ENCODE measurements at places on chromosomes 6 and 20.

GRCh38 chr20:48261398-48261910 is 476.2 kb upstream of the SULF2 start:
- DNase-seq = no peak

DNA sequence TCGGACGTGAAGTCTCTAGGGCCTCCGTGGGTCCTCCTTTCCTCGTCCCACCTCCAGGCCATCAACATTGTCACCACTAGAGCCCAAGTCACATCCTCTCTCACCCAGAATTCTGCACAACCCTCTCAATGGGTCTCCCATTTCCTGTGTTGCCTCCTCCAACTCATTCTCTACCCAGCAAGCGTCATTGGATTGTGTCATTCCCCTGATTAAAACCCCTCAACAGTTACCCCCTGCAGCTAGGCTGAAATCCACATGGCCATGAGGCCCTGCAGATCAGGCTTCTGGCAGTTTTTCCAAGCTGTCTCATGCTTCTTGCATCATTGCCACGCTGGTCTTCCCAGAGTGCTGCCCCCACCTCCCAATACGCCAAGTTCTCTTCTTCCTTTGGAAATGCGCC is 12.9 kb upstream of the FAM210B start:
- DNase-seq = no peak

- no peak for DNase-seq
These were observed 48.9 kb downstream of the ZFAND3 start for GRCh38 chr6:37868447-37868825.

DNA sequence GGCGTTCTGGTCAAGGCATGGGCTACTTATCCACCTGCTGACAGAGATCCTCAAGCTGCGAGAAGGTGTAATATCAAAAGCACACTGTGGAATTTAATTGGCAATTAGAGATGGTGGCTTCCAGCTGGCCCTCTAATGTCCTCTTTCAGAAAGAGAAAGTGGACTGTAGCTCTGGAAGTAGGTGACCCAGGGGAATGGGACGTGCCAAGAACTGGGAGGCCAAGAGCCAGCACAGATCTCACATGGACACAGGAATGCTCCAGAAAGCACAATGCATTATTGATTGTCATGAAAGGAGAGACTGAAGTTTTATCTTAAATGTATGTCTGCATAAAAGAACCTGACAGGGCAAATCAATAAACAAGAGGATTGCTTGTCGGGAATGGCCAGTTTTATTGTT is 198.6 kb upstream of the CDH4 start:
- DNase-seq = no peak

DNA sequence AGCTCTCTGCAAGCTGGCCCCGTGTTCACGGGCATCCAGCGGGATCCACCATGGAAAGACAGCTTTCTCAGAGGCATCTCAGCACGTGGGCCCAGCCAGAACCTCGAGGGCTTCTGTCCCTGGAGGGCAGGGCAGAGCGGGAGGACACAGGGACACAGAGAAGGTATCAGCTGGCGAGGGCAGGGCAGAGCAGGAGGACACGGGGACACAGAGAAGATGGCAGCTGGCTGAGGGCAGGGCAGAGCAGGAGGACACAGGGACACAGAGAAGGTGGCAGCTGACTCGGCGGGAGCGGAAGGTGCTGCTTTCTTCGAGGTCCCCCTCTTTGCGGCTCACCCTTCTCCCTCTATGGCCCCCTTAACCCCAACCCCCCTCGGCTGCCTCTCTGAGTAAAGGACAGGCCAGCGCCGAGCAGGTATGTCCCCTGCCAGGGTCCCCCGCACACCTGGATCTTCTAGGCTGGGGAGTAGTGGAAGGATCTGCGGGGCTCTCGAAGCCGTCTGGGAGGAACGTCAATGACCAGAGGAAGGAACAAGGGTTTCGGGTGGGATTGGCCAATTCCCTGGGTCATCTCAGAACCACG is 28.9 kb upstream of the BHLHE23 start:
- DNase-seq = no peak

GRCh38 chr6:106728296-106728870 is 99.0 kb downstream of the QRSL1 start:
- DNase-seq = no peak

DNA sequence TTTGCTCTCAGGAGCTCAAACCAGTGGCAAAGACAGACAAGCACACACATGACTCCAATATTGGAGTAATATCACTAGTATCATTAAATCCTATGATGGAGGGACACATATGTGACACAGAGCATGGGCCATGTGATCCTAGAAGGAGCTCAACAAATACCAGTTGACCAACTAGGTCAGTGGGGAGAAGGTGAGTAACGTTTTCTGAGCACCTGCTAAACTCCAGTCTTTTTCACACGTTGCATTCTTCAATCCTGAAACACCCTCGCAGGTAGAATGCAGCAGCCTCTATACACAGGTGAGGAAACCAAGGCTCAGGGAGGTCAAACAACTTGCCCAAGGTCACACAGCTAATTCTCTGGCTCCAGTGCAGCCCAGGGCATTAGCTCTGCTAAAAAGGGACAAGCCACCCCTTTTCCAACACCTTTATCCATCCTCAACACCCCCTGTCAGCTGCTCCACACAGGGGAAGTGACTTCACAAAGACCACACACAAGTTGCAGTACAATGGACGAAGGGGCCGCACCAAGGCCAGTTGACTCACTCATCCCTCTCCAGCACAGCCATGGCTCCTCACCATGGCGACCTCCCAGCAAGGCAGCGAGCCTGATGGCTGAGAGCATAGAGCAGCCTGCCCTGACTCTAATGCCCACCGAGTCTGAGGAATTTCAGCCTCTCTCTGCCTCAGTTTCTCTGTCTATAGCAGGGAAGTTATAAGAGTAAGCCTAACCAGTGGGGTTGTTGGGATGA is 4.4 kb downstream of the CAPN11 start:
- DNase-seq = no peak

- DNase-seq = no peak
These were observed 13.7 kb upstream of the LGSN start for GRCh38 chr6:63333440-63333839.

- no peak for DNase-seq
These were observed 19.0 kb downstream of the TUBB2A start for GRCh38 chr6:3138341-3138740.

DNA sequence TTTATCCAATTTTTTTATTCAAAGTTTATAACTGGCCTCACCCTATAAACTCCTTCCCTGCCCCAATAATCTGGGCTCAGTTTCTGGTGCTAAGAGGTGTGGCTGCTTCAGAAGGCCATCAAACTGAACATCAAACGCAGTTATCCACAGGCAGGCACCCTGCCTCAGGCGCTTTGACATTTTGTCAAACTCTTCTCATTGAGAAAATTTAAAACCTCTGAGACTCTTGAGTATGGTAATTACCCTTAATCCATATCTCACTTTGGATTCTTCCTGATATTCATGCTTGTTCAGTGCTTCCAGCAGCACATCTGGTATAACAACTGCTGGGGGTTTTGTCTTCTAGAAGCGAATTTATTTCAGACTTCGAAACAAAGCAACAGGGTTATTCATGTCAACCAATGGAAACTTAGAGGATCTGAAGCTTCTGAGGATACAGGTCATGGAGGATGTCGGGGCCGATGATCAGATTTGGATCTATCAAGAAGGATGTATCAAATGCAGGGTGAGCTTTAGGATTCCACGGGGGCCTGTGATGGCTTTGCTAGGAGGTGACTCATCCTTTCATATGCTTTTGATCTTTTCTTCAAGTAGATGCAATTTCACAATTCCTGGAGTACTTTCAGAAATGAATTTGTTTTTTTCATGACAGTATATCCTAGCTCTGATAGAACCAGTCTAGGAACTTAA is 68.2 kb downstream of the RTN4IP1 start:
- DNase-seq = no peak

DNA sequence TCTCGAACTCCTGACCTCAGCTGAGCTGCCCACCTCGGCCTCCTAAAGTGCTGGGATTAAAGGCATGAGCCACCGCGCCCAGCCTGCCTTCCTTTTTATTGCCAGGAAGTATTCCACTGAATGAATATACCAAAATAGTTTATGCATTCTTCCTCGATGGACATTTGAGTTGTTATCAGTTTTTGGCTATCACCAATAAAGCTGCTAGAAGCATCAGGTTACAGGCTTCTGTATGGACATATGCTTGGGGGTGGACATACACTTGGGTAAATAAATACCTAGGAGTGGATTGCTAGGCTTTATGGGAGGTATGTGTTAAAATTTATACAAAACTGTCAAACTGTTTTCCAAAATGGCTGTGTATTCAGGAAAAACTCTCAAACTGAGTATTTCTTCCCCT is 10.0 kb upstream of the RPS10 start:
- no peak for DNase-seq

GRCh38 chr20:16569246-16570153 is 3.7 kb downstream of the KIF16B start:
- no peak for DNase-seq

DNA sequence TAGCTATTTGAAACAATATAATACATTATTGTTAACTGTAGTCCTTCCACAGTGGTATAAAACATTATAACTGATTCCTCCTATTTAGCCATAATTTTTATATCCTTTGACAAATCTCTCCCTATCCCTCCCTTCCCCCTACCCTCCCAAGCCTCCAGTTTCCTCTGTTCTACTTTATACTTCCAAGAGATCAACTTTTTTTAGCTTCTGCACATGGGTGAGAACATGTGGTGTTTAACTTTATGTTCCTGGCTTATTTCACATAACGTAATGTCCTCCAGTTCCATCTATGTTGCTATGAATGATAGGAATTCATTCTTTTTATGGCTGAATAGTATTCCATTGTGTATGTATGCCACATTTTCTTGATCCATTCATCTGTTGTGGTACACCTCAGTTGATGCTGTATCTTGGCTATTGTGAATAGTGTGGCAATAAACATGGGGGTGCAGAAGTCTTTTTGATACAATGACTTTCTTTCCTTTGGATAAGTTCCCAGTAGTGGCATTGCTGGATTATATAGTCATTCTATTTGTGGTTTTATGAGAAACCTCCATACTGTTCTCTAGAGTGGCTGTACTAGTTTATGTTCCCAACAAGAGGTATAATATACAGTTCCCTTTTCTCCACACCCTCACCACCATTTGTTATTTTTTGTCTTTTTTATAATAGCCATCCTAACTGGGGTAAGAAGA is 205.0 kb downstream of the KCNQ5 start:
- DNase-seq = no peak

GRCh38 chr6:1409774-1410465 is 20.5 kb downstream of the FOXF2 start:
- no peak for DNase-seq

- no peak for DNase-seq
These were observed 208.5 kb downstream of the PTPRT start for GRCh38 chr20:42981253-42981652.

Data from head of caudate nucleus (tissue), 42 donors.